ENCODE measurements at places on chromosomes 6 and 20. TPM values are rescaled to one million over a fixed set of nuclear protein-coding genes. Genes with fewer than 3 reads are reported as not detected.

PAX1 gene
- 0.34 TPM for total RNA-seq

CST5 gene
- total RNA-seq: not detected

SRMS gene
- total RNA-seq: 0.11 TPM

DNA sequence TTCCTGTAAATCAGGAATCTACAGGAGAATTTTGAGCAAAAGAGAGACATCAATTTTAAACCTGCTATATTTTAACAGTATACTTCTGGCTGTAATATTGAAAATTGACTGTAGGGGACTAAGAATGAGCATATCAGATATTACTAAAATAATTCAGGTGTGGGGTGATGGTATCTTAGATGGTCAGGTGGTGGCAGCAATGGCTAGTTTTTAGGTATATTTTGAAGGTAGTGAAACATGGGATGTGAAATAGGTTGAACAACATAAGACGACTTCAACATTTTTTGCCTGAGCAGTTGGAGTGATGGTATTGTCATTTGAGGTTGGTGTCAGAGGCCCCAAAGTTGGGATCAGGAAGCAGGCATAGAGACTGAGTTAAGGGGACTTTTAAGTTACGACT is 32.1 kb downstream of the FAM83B start:
- ATAC-seq: no peak

TGM3 gene
- not detected for total RNA-seq

GRCh38 chr20:48791014-48791413 is 36.8 kb downstream of the PREX1 start:
- peak; percentile 76 for ATAC-seq

BPIFB2 gene
- total RNA-seq: not detected

- no peak for ATAC-seq
Measured at GRCh38 chr20:24695529-24696225, 226.2 kb downstream of the SYNDIG1 start.

- ATAC-seq: no peak
Measured at GRCh38 chr6:167590193-167590592, 236.5 kb upstream of the AFDN start.

ABCC10 gene
- 57.4 TPM for total RNA-seq
